NCI-H1930 (cell line): ENCODE measurements at places on chromosomes 1 and 21.

DNA sequence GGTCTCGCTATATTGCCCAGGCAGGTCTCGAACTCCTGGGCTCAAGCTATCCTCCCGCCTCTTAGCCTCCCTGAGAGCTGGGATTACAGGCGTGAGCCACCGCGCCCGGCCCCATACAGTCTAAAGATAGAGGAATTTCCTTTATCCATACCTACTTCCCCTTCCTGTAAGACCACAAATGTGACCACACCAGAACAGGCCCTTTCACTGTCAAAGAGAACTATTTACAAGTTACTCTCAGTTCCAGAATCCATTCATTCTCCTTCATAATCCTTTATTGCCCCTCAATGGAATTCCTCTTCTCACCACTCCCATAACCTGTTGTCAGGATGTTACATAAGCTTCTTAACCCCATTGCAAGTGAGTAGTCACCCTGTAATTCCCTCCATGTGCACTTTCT is 26.3 kb upstream of the SLC5A9 start:
- no peak for DNase-seq

DNA sequence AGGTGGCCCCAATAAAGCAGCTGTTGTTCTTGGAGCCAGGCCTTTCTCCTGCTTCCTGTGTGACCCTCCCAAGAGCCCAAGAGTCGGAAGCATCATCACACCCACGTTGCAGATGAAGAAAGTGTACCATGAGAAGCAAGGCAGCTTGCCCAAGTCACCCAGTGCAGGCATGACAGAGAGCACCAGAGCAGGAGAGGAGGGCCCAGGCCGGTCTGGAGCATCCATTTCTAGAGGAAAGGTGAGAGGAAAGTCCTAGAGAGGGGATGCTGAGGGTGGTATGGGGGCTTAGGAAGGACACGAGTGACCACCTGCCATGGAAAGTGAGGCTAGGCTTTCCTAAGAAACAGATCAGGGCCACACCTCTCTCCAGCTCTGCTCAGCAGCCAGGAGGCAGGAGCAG is 47.0 kb downstream of the C1orf198 start:
- no peak for DNase-seq

- DNase-seq, result no peak
Measured at GRCh38 chr1:227944090-227944930, 3.4 kb downstream of the WNT9A start.

- DNase-seq, result no peak
Measured at GRCh38 chr1:11887666-11888007, 28.9 kb upstream of the NPPB start.

DNA sequence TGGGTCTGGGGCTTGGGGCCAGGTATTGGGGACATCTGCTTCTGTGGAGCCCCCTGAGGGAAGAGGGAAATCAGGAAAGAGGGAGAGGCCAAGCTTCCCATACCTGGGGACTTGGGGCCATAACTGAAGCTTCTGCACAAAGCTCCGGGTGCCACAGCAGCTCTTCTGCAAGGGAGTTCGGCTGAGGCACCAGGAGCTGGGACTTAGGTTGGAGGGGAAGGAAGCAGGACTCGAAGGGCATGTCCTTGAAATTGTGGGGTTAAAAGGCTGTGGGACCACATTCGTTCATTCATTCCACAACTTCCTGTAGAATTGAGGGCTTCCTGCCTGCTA is 1.7 kb upstream of the EPS8L3 start:
- DNase-seq, result no peak

DNA sequence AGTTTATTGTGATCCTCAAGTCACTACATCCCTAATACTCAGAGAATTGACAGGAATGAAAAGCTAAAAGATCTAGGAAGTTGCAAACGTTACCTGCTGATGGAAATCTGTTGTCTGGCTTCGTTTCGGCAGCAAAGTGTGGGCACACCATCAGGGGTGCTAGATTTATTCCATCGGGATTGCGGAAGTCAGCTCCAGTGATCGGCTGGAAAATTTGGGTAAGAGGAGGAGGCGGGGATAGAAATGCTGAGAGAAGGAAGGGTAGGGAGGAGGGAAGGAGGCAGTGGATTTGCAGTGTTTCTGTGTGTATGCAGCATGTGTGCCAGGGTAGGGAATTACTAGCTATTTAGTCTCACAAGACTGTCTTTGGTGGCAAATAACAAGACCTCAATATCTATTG is at the start of gene CTSK:
TSS of gene CTSK (minus strand) at position 140 of the 400 bp plus-strand sequence. CDS start 1,455 bp downstream, outside the sequence.
- DNase-seq, result no peak

GRCh38 chr1:207691841-207692240 is 46.9 kb downstream of the CR1L start:
- no peak for DNase-seq
